Heart right ventricle (tissue), 16 donors: ENCODE measurements at places on chromosomes 11 and 22. TPM values are rescaled to one million over a fixed set of nuclear protein-coding genes. Genes with fewer than 3 reads are reported as not detected.

DNA sequence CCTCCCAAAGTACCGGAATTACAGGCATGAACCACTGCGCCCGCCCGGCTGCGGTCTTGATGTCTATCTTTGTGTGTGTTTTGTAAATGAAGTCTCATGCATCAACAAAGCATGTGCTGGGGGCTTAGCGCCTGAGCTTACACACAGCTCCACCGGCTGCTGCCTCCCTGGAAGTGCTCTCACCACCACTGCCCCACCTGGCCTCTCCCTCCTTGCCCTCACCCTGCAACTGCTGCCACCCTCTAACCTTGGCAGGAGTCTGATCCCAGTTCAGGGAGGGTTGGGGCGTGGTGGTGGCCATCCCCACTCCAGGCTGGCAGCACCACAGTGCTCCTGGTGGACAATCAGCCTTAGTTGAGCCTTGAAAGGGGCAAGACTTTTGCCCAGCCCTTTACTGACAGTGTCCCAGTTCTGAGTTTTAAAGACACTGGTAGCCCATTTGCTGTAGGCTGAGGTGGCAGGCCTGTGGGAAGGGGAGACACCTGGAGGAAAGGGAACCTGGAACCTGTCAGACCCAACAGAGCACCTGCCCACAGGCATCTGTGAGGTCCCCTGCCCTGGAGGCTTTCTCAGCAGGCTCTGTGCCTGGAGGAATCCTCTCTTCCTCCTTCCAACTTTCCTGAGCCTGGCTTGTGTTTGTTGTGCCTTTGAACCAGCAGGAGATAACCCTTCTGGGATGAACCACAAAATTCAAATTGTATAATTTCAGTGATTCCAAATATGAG, 42.4 kb upstream of the WEE1 start:
- no peak for DNase-seq

DNA sequence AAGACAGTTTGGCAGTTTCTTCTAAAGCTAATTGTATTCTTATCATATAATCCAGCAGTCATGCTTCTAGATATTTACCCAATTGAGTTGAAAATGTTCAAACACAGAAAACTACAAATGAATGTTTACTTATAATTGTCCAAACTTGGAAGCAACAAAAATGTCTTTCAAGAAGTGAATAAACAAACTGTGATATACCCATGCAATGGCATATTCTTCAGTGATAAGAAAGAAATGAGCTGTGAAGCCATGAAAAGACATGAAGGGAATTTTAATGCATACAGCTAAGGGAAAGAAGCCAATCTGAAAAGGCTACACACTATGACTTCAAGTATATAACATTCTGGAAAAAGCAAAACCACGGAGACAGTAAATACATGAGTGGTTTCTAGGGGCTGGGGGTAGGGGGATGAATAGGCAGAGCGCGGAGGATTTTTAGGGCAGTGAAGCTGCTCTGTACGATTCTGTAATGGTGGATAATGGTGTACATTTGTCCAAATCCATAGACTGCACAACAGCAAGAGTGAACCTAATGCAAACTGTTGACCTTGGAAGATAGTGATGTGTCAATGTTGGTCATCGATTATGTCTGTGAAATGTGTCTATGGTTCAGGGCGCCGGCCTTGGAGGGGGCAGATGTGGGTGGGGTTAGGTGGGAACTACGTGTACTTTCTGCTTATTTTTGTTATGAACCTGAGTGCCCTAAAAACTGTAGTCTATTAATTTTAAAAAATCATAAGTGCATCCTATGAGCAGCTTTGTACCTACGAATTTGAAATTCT, 424.9 kb downstream of the TBC1D22A start:
- no peak for DNase-seq

- DNase-seq = peak; percentile 74
Measured at GRCh38 chr11:69312453-69313404, 18.8 kb downstream of the MYEOV start.

Gene APOL5
- not detected for total RNA-seq

Gene PNPLA3
- total RNA-seq = not detected

Gene OR2AG2
- total RNA-seq = not detected

Gene FAM111B
- 0.25 TPM for total RNA-seq
